ENCODE measurements at places on chromosomes 1 and 21. TPM values are rescaled to one million over a fixed set of nuclear protein-coding genes. Genes with fewer than 3 reads are reported as not detected.

PPIAL4G gene
- not detected for total RNA-seq

LRRIQ3 gene
- total RNA-seq: 0.68 TPM

DLGAP3 gene
- total RNA-seq: 7.1 TPM

CD101 gene
- 1.1 TPM for total RNA-seq

ERICH3 gene
- total RNA-seq: 3.3 TPM

- no peak for DNase-seq
These were observed 9.2 kb upstream of the ITPKB start for GRCh38 chr1:226748306-226748705.

DNA sequence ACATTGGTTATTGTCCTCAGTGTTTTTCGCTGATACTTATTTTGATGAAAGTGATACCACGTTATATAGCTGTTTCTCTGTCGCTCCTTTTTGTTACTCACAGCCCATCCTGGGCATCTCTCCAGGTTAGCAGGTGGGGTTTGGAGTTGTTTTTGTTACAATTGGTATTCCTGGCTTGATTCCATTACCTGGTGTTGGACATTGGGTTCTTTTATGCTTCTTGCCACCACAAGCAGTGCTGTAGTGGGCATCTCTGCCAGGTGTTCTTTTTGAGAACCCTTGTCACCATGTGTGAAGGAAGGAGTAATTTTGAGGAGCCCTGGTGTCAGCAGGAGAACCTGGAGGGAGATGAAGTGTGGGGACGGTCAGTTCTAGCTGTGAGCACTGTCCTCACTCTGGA lies 47.5 kb upstream of the PWP2 start:
- DNase-seq: no peak

DNA sequence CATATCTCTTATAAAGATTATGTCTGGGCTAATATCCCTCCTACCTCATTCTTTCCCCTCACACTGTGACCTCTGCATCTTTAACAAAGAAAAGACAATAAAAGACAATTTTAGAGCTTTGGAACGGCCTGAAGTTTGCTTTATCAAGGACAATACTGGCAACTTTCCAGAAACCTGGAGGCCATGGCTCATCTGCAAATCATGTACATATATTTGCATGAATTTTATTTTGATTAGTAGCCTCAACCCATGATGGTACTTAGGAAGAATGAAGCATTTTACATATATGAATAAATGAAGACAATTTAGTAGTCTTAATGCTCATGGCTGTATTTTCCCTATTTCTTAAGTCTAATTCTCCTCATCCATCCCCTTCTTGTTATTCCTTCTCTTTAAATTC lies 612.2 kb upstream of the CXADR start:
- no peak for DNase-seq

DNA sequence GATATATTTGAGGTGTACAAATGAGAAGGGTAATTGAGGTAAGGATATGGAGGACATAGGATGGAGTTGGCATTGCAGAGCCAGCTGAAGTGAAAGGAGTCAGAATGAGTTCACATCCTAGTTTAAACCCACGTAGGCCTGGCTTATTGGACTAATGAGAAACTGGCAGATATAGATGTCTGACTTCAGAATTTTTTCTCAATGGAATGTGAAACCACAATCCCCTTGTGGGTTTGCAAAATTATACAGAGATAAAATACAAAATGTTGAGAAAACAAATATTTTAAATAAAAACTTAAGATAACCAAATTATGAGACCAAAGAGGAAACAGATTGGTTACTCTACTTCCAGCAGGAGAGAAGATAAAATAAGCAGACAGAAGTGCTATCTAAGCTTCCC lies 277.4 kb upstream of the LRRC7 start:
- DNase-seq: no peak

DNA sequence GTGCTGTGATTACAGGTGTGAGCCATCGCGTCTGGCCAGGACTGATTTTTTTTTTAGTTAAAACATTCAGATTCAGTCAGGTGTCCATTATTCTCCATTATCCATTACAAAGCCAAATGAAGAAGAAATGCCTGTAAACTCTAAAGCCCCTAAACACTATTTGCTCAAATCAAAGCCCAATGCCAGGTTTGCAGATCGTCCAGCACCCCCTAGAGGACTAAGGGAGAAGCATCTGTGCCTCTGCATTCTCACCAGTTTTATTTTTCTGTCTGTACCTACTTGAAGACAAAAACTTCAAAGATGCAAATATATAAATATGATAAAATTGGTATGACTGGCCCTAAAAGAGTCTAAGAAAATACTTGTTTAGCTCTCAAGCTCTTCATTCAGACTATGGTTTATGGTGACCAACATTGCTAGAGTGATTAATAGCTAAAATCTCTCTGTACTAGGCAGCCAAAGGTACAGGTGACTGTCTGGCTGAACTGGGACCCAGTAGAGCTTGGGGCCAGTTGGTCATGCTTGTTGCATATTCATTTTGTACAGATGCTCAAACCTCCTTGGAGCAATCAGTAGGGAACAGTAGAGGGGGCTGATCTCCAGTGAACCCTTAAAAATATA lies 138.4 kb downstream of the SYT2 start:
- no peak for DNase-seq

DNA sequence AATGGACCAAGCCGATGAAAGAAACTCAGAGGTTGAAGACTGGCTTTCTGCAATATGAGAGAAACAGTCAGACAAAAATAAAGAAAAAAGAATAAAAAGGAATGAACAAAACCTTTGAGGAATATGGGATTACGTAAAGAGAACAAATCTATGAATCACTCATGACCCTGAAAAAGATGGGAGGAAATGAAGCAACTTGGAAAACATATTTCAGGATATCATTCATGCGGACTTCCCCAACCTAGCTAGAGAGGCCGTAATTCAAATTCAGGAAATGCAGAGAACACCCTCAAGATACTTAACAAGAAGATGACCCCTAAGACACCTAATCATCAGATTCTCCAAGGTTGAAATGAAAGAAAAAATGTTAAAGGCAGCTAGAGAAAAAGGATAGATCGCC lies 705.3 kb upstream of the CHRM3 start:
- DNase-seq: no peak

GRCh38 chr1:16459352-16459925 lies 18.9 kb downstream of the NECAP2 start:
- no peak for DNase-seq

DNA sequence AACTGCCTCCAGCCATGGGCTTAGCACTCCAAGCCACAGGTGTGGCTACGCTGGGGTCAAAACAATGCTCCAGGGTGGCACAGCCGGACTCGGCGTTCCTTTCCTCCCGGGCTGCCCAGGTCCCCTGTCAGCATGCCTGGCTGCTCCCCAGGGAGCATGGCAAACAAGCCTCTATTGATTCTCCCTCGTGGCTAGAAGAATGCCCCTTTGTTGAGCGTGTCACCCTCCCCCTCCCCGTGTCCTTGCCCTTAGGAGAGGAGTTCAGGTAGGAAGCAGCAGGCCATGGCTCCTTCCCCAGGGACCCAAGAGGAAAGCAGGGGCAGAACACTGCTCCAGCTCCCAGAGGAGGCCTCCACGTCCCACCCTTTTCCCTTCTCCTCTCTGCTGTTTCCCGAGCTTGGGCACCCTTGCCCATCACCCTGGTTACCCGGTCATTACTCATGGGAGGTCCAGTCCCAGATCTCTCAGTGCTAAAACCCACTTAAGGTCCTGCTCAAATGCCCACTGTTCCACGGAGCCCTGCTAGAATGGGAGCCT lies 57.4 kb upstream of the CITED4 start:
- DNase-seq: peak; percentile 57
